ENCODE measurements at places on chromosomes 4 and X.

DNA sequence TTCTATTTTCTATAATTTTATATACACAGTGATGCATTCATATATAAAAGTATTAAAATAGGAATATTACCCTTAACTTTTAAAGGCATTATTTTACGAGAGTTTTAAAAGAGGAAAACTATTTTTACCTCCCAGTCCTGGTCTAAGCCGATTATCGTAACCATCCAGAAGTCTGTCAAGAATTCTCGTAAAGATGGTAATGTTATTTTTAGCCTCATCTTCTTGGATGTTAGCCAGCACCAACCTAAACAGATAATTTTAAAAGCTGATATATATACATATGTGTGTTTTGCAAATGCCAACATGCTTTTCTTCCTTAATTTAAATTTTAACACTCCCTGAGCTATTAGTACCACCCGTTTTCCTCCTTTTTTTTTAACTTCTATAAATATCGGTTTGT lies 4.0 kb downstream of the GABRA2 start:
- DNase-seq: no peak

GRCh38 chr4:160009656-160010493 lies 907.0 kb downstream of the RAPGEF2 start:
- no peak for DNase-seq

GRCh38 chrX:71637848-71638247 lies 19.5 kb upstream of the CXCR3 start:
- no peak for DNase-seq

DNA sequence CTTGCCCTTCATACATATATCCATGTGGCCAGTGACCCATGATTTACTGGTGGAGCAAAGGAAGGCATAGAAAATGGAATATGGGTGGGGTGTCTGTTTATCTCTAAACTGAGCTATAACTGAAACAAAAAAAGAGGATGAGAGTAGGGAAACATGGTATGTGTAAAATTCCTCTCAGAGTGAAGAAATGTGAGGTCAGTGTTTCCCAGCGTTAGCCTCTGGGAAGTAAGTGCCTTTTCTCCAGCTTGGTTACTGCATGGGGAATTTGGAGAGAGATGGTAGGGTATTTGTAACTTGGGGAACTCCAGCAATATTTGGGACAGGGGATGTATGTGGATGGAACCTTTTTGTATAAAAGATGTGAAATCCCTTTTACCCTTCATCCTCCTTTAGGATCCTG lies 89.4 kb downstream of the AFF1 start:
- DNase-seq: no peak

DNA sequence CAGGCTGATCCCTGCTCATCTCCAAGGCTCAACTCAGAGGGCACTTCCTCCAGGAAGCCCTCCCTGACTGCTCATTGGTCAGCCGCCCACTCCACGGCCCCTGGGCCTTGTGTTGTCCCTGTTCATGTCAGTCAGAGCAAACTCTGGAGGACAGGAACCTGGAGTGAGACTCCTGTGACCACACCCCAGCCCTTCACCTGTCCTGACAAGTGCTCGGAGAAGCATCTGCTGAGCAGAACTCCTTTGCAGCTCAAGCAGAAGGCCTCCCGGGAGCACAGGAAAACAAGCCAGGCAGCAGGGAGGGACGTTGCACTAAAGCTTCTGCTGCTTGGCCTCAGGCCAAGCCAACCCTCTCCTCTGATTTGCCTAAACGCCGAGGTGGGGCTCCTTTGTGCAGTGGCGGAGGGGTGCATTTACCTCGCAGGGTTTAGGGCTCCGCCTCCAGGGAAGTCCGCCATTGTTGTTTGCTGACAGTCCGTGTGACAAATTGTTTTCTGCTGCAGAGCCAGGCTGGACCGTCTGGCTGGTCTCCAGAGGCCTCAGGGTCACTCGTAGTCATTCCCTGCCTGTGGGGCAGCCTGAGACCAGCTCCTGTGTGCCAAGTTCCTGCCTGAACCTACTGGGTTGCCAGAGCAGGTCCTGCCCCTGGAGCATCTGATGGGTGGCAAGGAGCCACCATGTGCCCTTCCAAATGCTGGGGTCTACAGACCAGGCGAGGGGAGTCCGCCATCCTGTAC lies 61.8 kb downstream of the C4orf50 start:
- DNase-seq: no peak

GRCh38 chr4:13535118-13535517 lies 9.2 kb downstream of the NKX3-2 start:
- DNase-seq: no peak

- DNase-seq: no peak
Measured at GRCh38 chrX:25017667-25018247, 2.0 kb upstream of the ARX start.

DNA sequence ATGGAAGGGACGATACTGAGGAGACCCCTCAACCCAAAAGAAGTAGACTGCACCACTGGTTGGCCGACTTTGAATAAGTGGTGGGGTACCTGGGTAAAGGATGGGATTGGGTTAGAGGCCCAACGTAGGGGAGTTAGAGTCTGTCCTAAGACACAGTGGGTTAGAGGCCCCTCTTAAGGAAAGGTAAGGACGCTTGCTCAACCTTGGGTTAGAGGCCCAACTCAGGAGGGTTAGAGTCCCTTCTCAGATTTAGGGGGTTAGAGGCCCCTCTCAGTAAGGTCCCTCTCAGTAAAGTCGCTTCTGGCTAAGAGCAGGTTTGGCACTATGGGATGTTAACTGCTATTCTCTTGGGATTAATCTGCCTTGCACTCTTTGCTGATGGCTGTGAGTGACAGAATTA lies 81.3 kb downstream of the ACOX3 start:
- DNase-seq: no peak

- no peak for DNase-seq
Measured at GRCh38 chr4:139672732-139673131, 7.1 kb downstream of the MGST2 start.

DNA sequence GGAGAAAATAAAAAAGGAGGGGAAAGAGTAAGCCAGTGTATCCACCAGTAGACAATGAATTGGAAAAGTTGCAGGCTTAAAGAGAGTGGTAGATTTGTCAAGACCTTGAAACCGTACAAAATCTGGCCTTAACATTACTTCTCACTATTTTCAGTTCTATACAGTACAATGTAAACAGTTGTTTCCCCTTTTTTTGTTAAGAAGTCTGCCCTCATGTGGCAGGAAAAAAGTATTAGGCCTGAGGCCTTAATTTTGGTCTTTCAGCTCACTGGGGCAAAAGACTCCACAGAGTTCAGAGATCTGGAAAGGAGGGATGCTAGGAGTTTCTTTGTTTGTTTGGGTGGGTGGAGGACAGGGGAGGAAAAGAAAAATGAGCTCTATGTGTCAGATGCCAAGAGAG lies 92.8 kb upstream of the CCDC160 start:
- DNase-seq: no peak

DNA sequence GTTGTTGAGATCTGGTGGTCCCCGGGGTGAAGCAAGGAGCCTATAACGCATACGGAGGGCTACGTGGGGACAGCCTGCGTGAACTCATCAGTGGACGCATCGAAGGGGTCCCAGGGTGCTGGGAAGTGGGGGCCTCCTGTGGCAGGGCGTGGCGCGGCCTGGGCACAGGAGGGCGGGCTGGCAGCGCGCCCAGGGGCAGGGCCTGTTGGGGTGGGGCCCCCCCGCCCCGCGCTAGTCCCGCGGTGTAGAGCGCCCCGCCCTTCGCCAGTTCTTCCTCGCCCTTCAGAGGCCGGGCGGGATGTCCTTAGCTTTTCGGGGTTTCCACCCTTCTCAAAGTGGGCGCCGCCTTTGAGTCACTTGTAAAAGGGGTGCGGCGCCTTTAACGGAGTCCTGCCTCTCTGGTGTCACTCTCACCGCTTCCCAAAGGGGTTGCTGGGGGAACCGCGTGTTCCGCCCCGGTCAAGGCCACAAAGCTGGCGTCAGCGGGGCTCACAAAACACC lies 632 bp downstream of the PLP2 start:
- DNase-seq: no peak

DNA sequence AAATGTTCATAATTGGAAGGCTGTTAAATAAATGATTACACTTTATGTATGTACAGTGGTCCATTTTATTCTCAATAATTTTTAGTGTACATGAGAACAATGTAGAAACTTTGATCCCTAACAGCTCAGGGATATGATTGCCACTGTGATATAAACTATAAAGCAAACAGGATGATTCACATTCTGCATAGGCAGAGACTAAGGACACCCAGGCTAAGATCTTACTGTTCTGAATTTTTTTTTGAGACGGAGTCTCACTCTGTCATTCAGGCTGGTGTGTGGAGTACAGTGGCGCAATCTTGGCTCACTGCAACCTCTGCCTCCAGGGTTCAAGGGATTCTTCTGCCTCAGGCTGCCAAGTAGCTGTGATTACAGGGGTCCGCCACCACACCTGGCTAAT lies 186.6 kb downstream of the PDGFC start:
- DNase-seq: no peak

DNA sequence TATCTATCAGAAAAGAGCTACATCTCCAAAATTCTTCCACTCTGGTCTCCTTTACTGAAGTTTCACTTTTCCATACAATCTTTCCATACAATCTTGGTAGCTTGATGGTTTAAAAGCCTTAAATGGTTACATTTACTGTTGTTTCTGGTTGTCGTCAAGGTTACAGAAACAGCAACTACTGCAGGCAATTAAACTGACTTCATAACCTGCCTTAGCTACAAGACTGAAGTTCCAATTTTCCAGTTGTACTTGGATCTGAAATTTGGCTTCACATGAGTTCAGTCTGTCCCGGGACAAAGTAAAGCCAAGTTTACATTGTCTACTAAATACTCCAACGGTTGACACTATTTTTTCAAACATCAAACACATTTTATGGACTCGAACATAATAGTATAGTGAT lies 326.4 kb downstream of the ANKRD50 start:
- no peak for DNase-seq

DNA sequence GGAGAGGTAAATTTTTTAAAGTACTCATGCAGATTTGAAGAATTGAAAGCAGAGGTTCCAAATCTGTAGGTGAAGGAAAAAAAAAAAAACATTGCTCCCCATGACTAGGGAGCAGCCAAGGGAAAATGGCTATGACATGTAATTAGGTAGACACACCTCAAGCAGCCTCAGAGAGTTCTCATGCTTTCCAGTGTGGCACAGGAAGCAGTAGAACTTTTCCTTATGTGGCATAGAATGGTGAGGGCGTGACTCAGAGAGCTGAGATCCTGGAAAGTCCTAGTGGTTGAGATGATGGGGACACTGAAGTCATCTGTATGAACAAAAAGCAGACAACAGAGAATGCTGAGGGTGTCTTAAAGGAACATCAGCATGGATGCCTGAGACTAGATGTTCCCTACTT lies 148.6 kb upstream of the NWD2 start:
- DNase-seq: no peak

DNA sequence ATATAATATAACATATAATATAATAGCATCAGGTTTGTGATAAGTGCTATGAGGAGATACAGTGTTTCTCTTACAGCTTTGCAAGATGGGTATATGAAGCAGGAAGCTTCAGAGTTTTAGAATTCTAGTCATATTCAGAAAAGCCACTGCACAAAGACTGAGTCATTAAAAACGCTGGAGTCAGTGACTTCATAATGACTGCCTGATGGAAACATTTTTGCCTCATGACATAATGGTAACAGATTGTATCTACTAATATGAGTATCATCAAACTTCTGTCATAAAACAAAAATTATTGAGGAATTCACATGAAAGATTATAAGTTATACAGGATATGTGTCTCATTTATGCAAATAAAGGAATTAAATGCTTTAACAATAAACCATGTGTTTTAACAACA lies 46.8 kb downstream of the EPHA5 start:
- DNase-seq: no peak

GRCh38 chr4:25031077-25031621 lies 403 bp upstream of the LGI2 start:
- no peak for DNase-seq

DNA sequence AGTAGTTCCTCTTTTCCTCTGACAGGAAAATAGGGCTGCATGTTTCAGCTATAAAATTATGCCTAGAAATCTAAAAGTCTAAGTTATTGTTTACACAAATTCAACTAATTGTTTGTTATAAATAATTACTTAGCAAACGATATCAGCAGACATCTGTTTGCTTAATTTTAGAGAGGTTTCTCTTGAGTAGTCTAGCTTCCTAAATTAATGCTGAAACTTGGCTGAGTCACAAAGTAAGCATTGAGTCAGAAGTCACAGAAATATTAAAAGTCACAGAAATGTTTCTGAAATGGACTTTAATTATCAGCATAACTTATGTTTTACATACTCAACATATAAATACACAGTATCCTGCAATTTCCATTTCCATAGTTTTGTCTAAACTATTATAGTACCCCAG lies 1044.0 kb downstream of the CCSER1 start:
- DNase-seq: no peak

DNA sequence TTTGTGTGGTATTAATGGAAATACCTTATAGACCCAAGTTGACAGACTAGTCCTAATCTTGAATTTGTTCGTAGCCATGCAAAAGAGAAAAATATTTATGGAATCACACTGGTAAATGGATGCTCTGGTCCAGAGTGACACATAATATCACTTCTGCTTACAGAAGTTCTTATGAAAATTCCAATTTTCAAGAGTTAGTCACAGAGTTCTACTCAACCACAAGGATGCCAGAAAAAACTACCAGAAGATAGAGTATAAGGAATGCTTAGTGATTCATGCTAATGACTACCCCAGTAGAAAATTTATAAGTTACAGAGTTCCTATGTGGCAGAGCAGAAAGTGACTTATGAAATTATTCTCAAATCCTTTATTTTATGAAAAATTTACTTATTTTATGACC lies 1384.8 kb downstream of the FAM133A start:
- DNase-seq: no peak

- DNase-seq: no peak
Measured at GRCh38 chr4:96471956-96472867, 632.3 kb downstream of the PDHA2 start.

- DNase-seq: no peak
Measured at GRCh38 chrX:30010471-30010870, 204.9 kb upstream of the MAGEB2 start.

- peak; percentile 82 for DNase-seq
Measured at GRCh38 chr4:40055511-40055862, 1.2 kb upstream of the N4BP2 start.

- no peak for DNase-seq
Measured at GRCh38 chr4:124804584-124804983, 92.1 kb upstream of the ANKRD50 start.

- DNase-seq: no peak
Measured at GRCh38 chr4:182197611-182198010, 45.6 kb upstream of the TENM3 start.

DNA sequence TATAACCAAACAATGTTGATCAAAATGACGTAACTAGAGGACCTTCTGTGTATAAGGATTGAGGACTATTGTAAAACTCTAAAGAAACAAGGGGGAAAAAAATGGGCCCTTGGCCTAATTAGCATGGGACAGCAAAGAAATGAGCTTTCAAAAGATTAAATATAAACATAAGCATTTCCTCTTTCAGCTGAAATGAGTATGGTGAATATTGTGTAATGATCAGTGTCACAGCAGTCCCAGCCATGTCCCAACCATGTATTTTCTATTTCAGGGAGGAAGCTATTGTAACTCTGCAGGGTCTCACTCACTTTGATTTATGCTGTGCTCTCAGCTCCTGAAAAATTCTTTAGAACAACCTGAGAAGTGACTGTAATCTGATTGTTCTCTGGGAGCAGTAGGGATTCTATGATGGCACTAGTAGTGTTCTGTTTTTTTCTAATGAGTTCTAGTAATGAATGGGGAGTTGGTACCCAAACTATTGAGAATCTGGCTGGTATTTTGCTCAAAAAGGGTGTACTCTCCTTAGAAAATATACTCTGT lies 25.8 kb downstream of the ANXA10 start:
- DNase-seq: no peak

- DNase-seq: no peak
Measured at GRCh38 chr4:101599620-101600019, 190.9 kb upstream of the BANK1 start.

GRCh38 chrX:75892749-75893148 lies 107.7 kb upstream of the MAGEE2 start:
- DNase-seq: no peak
